Aorta (tissue), 5 donors: ENCODE measurements at places on chromosomes 5 and 9.

GRCh38 chr5:8676695-8677094 lies 807.7 kb downstream of the MTRR start:
- DNase-seq = no peak

DNA sequence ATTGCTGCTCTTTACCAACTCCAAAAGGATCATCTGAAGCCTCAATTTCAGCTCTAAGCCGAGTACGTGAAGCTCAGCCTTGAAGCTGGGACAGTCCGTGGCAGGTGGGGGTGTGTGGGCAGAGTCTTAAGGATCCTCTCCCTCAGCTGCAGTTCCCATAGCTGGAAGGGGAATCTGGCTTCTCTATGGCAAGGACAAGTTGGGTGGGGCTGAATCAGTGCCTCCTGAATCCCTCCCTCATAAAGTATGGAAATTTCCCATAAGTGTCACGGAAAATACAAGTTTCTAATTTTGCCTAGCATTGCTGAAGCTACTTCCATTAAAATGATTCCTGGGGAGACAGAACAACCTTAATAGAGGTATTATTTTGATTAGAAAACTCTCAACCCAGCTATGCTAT lies 47.9 kb upstream of the SMIM32 start:
- no peak for DNase-seq

DNA sequence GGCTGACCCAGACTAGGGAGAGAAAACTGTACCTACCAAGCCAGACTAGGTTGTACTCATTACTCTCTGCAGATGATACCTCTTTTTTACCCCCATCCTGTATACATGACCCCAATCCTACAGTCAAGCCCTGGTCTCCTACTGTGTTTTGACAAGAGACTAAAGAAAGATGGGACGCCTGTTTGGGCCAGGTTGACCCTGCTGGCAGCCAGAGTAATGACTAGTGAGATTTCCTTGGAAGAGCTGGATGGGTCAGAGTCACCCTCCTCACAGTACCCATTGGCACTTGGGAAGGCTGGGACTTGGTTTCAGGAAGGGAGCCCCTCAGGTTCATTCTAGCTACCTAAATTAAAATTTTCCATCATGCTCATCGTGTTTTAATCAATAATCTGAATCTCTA lies 89.7 kb upstream of the NR4A3 start:
- DNase-seq = no peak

- DNase-seq = no peak
These were observed 1509.7 kb downstream of the MAT2B start for GRCh38 chr5:165015126-165015525.

DNA sequence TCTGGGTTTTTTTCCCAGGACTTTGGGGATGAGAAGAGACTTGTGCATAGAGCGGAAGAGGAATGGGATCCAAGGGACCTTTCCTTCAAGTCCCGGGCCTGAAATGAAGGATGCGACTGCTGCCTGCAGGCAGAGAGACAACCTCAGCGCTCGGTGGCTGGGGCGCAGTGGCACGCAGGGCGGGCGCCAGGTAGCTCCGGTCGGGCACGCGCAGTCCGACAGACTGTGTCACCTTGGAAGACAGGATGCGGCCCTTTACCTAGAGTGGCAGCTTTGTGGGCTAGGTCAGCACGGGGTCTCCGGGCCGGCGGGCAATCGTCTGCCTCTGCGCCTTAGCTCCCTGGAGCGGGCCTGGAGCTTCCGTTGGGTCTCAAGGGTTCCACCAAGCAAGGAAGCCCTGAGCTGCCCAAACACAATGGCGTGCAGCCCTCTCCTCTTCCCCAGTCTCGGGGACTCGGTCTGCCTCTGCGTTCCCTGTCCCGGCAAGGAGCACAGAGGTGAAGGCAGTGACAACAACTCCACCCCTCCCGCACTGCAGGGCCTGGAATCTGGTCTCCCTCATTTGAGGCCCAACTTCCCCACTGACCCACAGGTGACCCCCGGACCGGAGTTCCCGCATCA lies 6.0 kb downstream of the BARX1 start:
- no peak for DNase-seq
